CD4-positive, alpha-beta memory T cell (primary cell): ENCODE measurements at places on chromosomes 3 and 15.

DNA sequence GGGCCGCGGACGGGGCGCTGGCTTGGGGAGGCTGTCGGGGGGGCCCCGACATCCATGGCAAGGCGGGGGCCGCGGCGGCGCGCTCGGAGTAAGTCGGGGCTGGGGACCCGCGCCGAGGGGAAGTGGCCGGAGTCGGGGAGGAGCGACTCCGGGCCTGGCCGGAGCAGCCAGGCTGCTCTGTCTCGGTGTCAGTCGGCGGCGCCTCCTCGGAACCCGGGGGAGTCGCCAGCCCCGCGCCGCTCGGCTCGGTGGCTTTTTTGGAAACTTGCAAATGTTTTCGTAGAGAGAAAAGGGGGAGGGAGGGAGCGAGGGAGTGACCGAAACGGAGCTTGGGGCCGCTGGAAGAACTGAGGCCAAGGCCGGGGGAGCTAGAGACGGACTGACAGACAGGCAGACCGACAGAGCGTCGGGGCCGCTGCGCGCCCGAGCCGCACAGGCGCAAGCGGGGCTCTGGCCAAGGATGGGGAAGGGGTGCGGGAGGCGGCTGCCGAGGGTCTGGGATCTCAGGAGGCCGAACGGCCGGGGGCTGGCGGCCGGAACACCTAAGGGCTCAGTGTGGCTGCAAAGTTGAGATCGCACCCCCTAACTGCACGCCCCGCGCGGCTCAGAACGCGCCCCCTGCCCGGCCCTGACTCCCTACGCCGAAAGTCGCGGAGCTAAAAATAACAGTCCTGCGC, 5.0 kb downstream of the PTH1R start:
- peaks cover 7% of the 10 kb centered on the region for H3K4me1 ChIP-seq
- DNase-seq: no peak
- no peaks in the 10 kb centered on the region for H3K36me3 ChIP-seq
- H3K27ac ChIP-seq: no peak overlapping the region

DNA sequence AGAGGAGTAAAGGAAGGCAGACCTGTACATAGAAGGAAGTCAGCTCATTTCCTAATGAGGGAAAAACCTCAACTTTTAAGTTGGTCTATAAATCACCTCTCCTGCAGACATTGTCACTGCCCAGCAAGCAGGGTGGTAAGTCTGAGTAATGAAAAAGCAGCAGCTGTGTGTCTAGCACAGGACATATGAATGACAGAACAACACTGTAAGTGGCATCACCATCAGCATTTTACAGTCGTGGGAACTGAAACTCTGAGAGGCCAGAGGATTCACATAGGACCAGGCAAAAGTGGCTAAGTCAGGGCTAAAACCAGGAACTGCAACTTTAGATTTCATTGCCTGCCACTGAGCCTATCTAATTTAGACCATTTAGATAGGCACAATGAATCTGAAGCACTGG, 235.6 kb downstream of the CLSTN2 start:
- H3K36me3 ChIP-seq: no peaks in the 10 kb centered on the region
- H3K27me3 ChIP-seq: no peaks in the 10 kb centered on the region
- H3K4me1 ChIP-seq: no peaks in the 10 kb centered on the region
- H3K4me3 ChIP-seq: no peak overlapping the region
- DNase-seq: no peak
- no peak overlapping the region for H3K27ac ChIP-seq

GRCh38 chr3:87288446-87288845, 12.1 kb upstream of the POU1F1 start:
- no peaks in the 10 kb centered on the region for H3K4me1 ChIP-seq
- H3K27me3 ChIP-seq: no peaks in the 10 kb centered on the region
- H3K27ac ChIP-seq: no peak overlapping the region
- no peaks in the 10 kb centered on the region for H3K36me3 ChIP-seq
- no peak overlapping the region for H3K4me3 ChIP-seq

- H3K4me3 ChIP-seq: no peak overlapping the region
- H3K27me3 ChIP-seq: no peaks in the 10 kb centered on the region
- H3K4me1 ChIP-seq: no peaks in the 10 kb centered on the region
- H3K36me3 ChIP-seq: no peaks in the 10 kb centered on the region
- H3K27ac ChIP-seq: no peak overlapping the region
Measured at GRCh38 chr3:159536876-159537275, 451.8 kb upstream of the IL12A start.

GRCh38 chr3:127114337-127115070, 78.4 kb upstream of the PRR23E start:
- DNase-seq: no peak
- no peak overlapping the region for H3K4me3 ChIP-seq
- no peaks in the 10 kb centered on the region for H3K4me1 ChIP-seq
- H3K36me3 ChIP-seq: no peaks in the 10 kb centered on the region
- H3K27ac ChIP-seq: no peak overlapping the region
- H3K27me3 ChIP-seq: no peaks in the 10 kb centered on the region

GRCh38 chr3:174061731-174062130, 664.2 kb downstream of the NLGN1 start:
- no peaks in the 10 kb centered on the region for H3K4me1 ChIP-seq
- no peak overlapping the region for H3K27ac ChIP-seq
- no peaks in the 10 kb centered on the region for H3K36me3 ChIP-seq
- no peak overlapping the region for H3K4me3 ChIP-seq
- no peaks in the 10 kb centered on the region for H3K27me3 ChIP-seq
- no peak for DNase-seq

GRCh38 chr15:89356634-89357298, 22.1 kb upstream of the POLG start:
- DNase-seq: no peak
- H3K27ac ChIP-seq: no peak overlapping the region
- no peaks in the 10 kb centered on the region for H3K36me3 ChIP-seq
- no peak overlapping the region for H3K4me3 ChIP-seq
- peaks cover 11% of the 10 kb centered on the region for H3K4me1 ChIP-seq

DNA sequence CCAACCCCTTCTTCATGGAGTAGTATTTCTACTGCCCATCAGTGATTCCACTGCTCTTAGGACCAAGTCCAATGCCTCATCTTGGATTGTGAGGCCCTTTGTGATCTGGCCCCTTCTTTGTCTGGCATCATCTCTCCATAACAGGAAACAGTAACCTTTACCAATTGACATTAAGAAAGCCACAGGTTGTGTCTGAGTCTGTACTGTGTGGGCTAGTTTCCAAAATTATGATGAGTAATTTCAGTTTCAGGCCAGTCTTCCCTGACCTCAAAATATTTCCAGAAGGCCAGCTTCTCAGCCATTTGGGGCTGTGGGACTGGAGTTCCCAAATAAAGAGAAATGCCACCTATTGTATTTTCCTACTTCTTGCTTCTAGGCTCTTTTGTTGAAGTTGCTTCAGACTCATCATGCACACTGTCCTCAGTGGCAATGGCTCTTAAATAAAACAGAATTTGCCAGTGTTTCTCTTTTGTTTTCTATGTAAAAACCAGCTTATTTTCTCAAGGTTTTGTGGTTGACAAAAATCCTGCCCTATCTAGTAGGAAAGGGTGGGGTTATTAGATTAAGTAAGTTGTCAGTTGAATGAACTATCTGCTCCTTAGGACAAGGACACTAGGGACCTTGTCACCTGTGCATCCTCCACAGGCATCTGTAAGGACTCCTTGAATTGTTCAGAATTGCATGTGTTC, 47.0 kb upstream of the ACKR4 start:
- no peaks in the 10 kb centered on the region for H3K36me3 ChIP-seq
- peaks cover 13% of the 10 kb centered on the region for H3K4me1 ChIP-seq

DNA sequence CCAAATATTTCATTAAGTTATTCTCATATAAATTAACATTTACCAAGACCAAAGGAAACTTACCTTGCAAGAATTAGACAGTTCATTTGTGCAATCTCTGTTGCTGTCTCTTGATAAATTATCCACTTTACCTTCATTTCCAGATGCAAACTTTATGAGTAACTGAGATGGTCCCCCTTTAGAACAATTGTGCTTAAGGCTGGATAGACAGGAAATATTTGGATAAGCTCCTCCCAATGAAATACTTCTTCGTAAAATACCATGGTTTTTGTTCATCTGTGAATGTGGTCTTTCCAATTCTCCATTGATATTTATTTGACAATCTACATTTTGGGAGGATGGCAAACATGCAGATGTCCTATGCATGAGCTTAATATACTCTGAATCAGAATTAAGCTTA, 78.2 kb downstream of the NEDD4 start:
- DNase-seq: no peak
- no peaks in the 10 kb centered on the region for H3K4me1 ChIP-seq
- no peaks in the 10 kb centered on the region for H3K36me3 ChIP-seq
- no peak overlapping the region for H3K27ac ChIP-seq
